ENCODE measurements at places on chromosomes 7 and 10.

DNA sequence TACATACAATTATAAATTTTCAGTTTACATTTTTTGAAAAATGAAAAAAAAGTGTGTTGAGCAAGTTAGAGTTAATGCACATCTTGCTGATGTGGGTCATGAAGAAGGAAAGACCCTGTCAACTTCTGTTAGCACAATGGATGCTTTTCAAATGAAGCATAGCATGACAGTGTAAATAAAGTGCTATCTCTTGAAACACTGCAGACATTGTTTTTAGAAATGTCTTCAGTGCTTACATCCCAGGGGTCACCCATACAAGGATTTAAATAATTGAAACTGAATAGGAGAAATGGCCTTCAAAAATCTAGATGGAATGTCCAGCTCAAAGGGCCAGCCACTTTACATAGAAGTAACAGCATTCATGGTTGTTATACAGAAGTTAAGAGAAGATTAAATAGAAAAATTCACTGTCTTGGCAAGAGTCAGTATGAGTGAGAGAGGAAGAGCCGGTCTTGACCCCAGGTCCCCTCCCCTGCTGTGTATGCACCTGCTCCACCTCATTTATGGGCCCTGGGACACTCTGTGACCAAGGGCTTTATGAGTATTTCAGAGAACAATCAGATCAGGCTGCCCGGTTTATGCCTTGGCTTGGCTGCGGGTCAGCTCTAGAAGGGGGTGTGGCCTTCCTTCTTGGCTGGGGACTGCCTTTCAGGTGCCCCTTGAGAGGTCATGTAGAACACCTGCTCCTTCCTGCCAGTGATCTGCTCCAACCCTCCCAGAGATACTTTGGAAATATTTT, 237.7 kb upstream of the TMEM72 start:
- no peak for DNase-seq

DNA sequence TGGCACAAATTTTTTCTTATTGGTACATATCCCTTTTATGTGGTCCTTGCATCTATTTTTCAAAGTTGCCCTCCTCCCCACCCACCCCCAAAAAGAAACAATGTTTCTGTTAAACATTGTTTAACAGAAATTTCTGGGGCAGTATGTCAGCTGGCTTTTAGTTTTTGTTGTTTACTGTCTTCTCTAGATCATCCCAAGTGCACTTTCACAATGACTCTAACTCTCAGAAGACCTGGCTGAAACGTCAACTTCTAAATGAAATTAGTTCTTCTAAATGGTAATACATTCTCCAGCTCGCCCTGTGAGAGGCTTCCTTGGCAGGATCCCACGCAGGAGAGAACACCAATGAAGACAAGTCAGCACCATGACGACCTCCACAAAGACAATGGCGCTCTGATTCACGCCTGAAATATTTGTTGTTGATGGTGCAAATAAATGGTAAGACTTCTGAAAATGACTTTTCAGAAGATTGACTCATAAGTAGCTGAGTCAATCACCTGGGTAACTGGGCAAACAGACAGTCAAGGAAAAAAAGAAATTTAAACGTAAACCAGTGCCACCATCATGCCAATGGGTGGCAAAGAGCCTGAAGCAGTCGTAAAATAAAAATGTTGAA, 293.7 kb downstream of the FZD1 start:
- peak; percentile 97 for DNase-seq

DNA sequence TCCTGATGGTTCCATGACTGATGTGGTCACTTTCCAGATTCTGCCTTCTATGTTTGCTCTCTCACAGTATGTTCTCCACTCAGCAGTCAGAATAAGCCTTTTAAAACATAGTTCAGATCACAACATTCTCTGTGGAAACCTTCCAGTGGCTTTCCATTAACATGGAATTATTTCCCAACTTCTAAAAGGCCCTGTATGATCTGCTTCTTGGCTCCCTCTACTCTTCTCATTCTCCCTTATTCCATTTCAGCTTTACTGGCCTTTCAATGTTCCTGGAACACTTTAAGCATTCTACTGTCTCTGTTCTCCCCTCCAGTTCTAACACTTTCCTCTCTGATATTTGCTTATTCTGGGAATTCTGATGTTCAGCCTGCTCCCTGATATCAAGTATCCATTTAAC, 325.6 kb downstream of the THSD7A start:
- no peak for DNase-seq

- no peak for DNase-seq
These were observed 213.4 kb downstream of the MAD1L1 start for GRCh38 chr7:2019461-2019710.

- no peak for DNase-seq
These were observed 87.0 kb downstream of the SGMS1 start for GRCh38 chr10:50536617-50537240.

DNA sequence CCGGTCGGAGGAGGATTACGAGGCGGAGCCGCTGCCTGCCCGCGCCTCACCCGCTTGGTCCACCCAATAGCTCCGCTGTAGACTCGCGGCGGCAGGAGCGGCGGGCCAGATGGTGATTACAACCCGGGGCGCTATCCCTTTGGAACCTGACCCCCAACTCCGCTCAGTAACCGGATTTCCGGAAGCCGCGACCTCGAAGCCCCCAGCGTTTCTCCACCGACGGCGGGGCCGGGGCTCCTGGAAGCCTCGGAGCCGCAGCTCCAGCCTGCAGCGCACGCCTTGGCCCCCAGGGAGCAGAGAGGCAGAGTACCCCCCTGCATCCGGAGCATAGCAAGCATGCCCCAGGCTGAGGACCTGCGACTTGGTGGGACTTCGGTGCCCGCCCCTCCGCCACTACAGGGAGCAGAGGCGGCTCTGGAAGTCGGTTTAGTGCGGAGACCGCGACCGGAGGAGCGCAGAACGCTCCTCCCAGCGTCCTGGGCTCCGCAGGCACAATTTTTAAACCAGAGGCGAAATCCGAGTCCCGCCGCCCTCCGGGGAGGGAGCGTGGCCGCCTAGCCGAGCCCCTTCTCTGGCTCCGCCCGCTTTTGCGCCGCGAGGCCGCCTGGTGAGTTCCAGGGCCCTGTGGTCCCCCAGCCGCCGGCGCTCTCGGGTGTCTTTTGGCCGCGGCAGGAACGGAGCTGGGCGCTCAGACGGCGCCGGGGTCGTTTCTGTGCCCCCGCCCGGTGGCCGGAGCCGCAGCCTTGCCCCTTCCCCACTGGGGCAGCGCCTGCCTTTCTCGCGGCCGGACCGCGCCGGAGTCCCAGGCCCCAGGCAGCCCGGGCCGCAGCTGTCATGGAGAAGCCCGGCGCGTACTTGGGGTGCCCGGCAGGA, 28.2 kb upstream of the BMS1 start:
- peak; percentile 11 for DNase-seq

- DNase-seq, result no peak
These were observed 22.4 kb downstream of the KCNH2 start for GRCh38 chr7:150955519-150956394.

DNA sequence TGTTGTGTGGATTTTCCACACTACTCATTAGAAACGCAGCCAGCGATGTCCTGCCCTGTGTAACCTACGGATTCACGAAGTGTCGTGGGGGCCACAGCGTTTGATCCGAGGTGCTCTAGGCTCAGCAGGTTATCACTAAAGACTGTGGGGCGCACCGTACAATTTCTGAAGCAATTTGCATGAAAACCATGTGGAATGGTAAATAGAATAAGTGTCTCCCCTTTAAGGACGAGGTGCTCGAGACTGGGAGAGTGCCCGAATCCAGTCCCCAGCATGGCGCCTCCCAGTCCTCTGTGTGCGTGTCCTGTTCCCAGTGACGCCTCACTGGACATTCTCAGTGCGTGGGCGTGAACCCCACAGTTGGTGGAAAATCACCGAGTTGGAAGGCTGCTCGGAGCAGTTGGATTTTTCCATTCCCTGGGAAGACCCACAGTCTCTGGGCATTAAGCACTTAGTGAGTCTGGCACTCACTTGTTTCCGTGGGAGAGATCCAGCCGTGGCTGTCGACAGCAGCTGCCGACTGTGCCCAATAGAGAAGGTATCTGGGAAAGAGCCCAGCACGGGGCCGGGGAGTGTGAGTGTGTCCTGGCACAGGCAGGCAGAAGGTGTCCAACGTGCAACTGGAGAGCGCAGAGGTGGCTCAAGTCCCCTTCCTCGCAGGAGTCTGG, 37.0 kb downstream of the PFKP start:
- no peak for DNase-seq

DNA sequence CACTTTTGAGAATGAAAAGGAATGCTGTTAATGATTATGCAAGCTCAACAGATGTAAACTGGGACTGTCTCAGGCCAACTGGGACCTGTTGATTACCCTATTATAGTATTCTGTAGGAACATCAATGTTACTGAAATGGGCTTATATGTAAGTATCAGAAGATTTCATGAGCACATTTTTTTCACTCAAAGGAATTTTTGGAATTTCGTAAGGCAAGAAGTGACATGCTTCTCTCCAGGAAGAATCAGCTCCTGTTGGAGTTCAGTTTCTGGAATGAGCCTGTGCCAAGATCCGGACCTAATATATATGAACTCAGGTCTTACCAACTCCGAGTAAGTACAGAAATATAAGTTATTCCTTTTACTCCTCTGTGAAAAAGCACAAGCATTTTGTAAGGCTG, 19.2 kb downstream of the NIPSNAP2 start:
- no peak for DNase-seq

GRCh38 chr7:36650766-36651312, 73.5 kb downstream of the AOAH start:
- DNase-seq, result no peak

Data from cardiac fibroblast (primary cell).